Lower lobe of right lung (tissue), 2 donors: ENCODE measurements at places on chromosomes 2 and 18. TPM values are rescaled to one million over a fixed set of nuclear protein-coding genes. Genes with fewer than 3 reads are reported as not detected.

GRCh38 chr2:166802475-166802874 is 85.8 kb upstream of the XIRP2 start:
- DNase-seq = no peak

- no peak for DNase-seq
Measured at GRCh38 chr2:182606728-182607681, 109.1 kb upstream of the DNAJC10 start.

DNA sequence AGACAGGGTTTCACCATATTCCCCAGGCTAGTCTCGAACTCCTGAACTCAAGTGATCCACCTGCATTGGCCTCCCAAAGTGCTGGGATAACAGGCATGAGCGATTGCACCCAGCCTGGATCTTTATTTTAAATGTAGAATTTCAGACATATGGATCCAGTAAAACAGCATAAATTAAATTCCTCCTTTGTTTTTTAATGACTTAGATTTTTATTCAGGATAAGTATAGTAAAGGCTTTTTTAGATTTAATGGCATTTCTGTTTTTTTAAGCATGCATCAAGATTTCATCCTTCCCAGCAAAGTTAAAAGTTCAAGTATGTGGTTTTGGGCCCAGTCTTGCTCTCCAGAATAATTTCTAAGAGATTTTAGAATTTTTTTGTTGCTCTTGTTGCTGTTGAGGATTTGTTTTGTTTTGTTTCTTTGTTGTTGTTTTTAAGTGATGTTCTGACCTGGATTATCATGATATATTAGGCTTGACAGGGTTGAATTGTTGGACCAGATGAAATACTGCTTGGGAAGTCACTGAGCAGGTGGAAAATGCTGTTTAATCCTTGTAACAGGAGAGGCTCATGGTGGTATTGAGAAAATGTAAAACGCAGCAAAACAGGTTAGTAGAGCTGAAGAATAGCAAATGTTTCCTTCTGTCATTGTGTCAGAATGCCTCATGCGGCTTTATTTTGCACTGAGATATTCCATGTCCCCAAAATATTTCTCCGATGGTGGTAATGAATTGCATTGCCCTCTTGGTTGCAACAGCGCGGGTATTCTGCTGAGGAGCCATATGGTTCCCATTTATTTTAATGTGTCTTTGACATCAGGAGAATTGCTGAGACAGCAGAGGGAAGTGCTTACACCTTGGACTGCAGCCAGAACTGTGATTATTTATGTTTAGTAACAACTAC is 147.9 kb downstream of the GALNT3 start:
- no peak for DNase-seq

GRCh38 chr2:143530758-143531157 is 401.5 kb downstream of the ARHGAP15 start:
- no peak for DNase-seq

DNA sequence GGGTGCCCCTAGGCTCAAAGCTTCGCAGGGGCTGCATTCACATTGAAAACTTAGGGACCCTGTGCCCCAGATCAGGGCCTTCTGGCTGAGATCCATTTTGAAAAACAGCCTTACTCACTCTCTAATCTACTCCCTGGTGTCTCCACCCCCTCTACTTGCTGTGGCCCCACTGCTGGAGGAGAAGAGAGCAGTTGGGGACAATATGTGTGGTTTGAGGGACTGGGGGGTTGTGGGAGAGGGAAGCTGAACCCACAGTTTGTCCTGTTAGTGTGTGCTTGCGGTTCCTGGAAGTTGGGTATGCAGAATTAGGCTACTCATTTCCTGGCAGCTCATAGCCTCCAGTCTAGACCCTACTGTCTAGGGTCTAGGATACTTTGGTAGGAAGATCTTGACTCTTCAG is 211.4 kb downstream of the PRKCE start:
- DNase-seq = no peak

GRCh38 chr18:74326231-74326630 is 10.6 kb downstream of the C18orf63 start:
- DNase-seq = no peak

DNA sequence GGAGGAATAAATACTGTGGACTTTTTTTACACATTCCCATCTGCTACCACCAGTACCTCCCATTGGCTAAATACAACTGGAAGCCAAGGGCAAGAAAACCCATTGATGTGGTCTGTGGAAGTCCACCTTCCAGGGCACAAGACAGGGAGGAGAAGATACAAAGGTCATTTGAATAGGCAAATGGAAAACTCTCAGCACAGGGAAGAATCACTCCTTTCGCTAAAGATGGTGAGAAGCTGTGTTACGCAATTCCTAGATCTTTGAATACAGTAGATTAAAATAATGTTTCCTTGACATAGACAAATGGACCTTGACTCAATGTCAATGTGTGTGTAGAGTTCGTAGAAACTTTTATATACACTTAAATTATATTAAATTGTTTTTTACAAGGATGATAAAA is 70.9 kb upstream of the ERBB4 start:
- no peak for DNase-seq

- peak; percentile 76 for DNase-seq
Measured at GRCh38 chr2:88170472-88170892, 336 bp downstream of the THNSL2 start.

- DNase-seq = no peak
Measured at GRCh38 chr2:234558642-234559041, 61.8 kb upstream of the ARL4C start.

DNA sequence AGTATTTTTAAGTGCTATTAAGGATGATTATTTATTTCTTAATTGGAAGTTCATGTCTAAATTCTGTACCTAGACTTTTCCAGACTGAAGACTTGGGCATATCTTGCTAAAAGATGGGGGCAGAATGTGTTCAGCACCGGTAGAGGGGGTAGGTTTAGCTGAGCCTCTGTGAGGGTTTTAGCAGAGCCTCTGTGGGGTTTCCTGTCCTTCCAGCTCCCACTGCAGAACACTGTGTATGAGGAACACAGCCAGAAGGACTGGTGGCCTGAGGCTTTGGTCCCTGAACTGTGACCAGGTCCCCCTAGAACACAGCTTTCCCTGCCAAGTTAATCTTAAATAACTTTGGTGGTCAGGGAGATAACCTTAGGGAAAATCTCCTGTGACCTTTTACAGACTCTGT is 123.4 kb upstream of the EPC2 start:
- DNase-seq = no peak

GRCh38 chr18:74299746-74300145 is 8.0 kb upstream of the CYB5A start:
- no peak for DNase-seq

GRCh38 chr2:39994151-39994550 is 215.1 kb upstream of the THUMPD2 start:
- no peak for DNase-seq

GRCh38 chr2:69717861-69718273 is 24.1 kb upstream of the ANXA4 start:
- no peak for DNase-seq

GRCh38 chr2:144490857-144491256 is 29.1 kb downstream of the ZEB2 start:
- no peak for DNase-seq

DNA sequence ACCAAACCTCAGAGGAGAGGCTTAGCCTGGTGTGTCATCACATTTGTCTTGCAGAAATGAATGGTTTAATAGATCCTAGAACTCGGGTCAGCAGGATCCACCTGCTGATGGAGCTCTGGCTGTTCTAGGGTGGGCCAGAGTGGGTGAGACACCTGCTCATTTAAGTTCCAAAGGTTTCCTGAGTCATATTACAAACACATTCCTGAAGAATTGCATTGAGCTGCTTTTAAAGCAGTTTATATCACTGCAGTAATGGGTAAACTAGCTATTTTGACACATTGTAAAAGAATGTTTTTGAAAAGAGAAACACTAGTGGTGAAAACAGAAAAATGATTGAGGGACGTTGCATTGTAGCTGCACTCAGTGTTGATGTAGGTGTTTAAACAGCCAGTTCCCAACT is 175.3 kb upstream of the TCF4 start:
- no peak for DNase-seq

DNA sequence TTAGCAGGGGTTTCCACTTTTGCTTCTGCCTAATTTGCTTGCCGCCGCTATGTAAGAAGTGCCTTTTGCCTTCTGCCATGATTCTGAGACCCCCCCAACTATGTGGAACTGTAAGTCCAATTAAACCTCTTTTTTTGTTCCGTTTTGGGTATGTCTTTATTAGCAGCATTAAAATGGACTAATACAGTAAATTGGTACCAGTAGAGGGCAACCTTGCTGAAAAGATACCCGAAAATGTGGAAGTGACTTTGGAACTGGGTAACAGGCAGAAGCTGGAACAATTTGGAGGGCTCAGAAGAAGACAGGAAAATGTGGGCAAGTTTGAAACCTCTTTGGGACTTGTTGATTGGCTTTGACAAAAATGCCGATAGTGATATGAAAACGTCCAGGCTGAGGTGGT is 216.1 kb upstream of the FSIP2 start:
- DNase-seq = no peak

DNA sequence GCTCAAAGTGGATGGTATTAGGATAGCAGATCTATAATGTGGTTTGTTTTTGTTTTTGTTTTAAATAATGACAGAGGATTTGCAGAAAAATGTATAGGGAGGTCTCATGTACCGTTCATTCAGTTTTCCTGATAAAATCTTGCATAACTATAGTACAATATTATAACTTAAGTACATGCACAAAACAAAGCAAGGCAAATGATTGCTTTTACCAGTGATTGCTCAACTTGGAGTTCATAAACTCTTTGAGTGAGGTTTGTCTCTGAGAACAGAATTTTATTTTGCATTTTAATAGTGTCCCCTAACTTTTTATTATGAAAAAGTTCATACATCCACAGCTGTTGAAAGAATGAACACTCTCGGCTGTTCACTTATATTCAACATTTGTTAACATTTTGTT is 96.6 kb downstream of the MAP4K4 start:
- no peak for DNase-seq

- DNase-seq = no peak
Measured at GRCh38 chr18:63164396-63164795, 155.2 kb downstream of the BCL2 start.

GRCh38 chr18:44039826-44040225 is 640.9 kb upstream of the SETBP1 start:
- no peak for DNase-seq

GRCh38 chr2:233022561-233022960 is 9.5 kb upstream of the NGEF start:
- DNase-seq = no peak

DNA sequence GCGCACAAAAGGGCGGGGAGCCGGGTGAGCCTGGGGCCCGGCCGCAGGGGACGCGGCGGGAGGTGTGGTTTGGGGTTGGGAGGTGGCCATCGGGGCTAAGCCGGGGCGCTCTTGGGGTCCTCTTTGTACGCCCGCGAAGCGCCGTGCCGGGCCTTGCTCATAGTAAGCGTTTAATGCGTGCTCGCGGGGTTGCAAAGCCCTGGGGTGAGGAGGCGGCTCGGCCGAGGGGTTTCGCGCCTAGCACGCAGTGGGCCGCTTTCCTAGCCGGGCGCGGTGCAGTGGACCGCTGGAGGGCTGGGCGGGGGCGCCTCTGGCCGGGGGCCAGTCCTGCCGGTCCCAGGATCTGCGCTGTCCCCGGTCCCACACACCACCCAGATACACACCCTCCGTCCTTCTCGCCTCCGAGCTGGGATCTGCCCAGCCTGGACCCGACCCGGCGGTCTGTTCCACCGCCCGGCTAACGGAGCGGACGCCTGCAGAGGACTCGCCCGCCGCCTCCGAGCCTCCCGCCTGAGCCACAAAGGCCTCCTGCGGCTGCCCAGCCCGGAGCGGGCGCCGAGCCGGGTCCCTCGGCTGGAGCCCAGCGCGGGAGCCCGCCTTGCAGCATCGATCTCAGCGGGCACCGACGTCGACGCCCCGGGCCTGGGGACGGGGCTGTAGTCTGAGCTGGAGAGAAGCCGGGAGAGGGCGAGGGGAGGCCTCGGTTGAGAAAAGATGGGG is 564 bp downstream of the DPYSL5 start:
- DNase-seq = no peak

Gene CAPN14
- 0.15 TPM for total RNA-seq

Gene SCN3A
- 1.4 TPM for total RNA-seq

Gene ZAP70
- total RNA-seq = 8.8 TPM

Gene IFIH1
- 44.1 TPM for total RNA-seq

Gene GDF7
- total RNA-seq = 0.62 TPM

Gene MSTN
- 0.18 TPM for total RNA-seq

Gene DIPK1C
- not detected for total RNA-seq

Gene NGEF
- 1.7 TPM for total RNA-seq

Gene KCNJ13
- total RNA-seq = not detected

Gene MYOM1
- total RNA-seq = 5.0 TPM
